ENCODE measurements at places on chromosomes 3 and 15.

GRCh38 chr15:70741677-70742293 is 21.6 kb downstream of the UACA start:
- DNase-seq: no peak

DNA sequence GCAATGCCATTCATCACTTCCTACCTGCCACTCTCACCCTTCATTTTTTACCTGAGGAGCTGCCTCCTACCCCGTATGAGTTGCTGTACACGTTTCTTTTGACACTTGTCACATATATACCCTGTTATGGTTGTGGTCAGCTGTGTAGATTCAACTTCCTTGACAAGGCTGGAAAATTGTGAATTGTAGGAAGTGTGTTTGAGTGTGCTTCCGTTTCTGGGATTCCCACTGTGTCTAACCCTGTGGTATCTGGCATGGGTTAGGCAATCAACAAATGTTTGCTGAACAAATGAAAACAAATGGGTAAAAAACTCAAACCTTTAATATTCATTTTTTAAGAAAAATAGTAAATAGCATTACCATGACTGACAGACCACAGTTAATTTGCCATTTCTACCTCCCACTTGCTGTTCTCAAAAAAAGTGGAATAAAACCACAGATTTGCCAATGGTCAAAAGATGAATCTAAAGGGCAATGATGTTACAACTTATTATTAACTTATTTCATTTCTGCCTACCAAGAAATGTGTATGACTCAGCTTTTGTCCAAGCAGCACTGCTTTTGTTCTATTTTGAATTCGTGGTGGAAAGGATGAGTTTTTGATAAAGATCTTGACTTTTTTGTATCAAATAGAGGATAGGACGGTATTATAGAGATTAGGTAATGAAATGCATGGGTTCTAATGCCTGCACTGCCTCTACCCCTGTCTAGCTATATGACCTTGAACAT is 404.6 kb downstream of the LPP start:
- no peak for DNase-seq

DNA sequence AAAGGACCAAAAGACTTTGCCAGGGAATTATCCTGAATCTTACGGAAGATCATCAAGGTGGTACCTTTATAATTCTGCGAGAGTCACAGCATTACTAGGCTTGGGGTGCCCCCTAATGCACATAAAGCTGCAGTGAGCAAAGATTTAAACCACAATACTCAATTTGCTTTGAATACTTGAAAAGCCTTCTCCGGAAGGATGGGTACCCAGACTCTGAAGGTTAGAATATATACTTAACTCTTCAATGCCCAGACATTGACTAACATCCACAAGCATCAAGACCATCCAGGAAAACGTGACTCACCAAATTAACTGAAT is 117.8 kb upstream of the KCNH8 start:
- DNase-seq: no peak

GRCh38 chr3:133663569-133664313 is 2.0 kb upstream of the TOPBP1 start:
- DNase-seq: no peak

- DNase-seq: no peak
Observed at GRCh38 chr15:60620708-60621107, 141.8 kb upstream of the ICE2 start.

GRCh38 chr15:42490291-42490670 is 660 bp downstream of the ZNF106 start:
- no peak for DNase-seq

Measured in stimulated activated naive CD4-positive, alpha-beta T cell treated with Interleukin-2 at 50 U/mL for 16 hours (primary cell).